ENCODE measurements at places on chromosomes 2 and 18. TPM values are rescaled to one million over a fixed set of nuclear protein-coding genes. Genes with fewer than 3 reads are reported as not detected.

DNA sequence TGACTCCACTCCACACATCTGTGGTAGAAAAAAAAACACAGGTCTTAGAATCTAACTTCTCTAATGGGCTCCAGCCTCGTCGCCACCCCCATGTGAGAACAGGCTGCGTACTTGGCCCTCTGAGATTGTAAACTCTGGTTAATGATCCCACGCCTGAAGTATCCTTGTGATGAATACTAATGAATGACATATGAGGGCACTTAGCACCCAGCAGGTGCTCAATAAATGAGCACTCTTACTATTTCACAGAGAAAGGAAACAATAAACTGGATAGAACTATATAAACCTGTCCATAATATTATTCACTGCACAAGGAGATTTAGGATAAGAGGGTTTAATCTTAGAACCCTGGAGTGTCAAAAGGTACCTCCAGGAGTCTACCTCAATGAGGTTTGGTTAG, 310.1 kb upstream of the HNRNPA3 start:
- no peak for DNase-seq
- H3K4me1 ChIP-seq, result no peaks in the 10 kb centered on the region
- no peaks in the 10 kb centered on the region for H3K36me3 ChIP-seq
- no peak overlapping the region for H3K4me3 ChIP-seq

- no peaks in the 10 kb centered on the region for H3K27me3 ChIP-seq
- peak overlapping the region; percentile 75 for H3K4me3 ChIP-seq
- H3K27ac ChIP-seq, result peak overlapping the region; percentile 93
- H3K36me3 ChIP-seq, result no peaks in the 10 kb centered on the region
- H3K4me1 ChIP-seq, result peaks cover 33% of the 10 kb centered on the region
Observed at GRCh38 chr18:74496508-74497323, 553 bp downstream of the CNDP2 start.

- no peaks in the 10 kb centered on the region for H3K36me3 ChIP-seq
- no peak overlapping the region for H3K4me3 ChIP-seq
- no peaks in the 10 kb centered on the region for H3K4me1 ChIP-seq
- no peak overlapping the region for H3K27ac ChIP-seq
- DNase-seq, result no peak
Observed at GRCh38 chr2:237208373-237209260, 122.9 kb downstream of the COPS8 start.

DNA sequence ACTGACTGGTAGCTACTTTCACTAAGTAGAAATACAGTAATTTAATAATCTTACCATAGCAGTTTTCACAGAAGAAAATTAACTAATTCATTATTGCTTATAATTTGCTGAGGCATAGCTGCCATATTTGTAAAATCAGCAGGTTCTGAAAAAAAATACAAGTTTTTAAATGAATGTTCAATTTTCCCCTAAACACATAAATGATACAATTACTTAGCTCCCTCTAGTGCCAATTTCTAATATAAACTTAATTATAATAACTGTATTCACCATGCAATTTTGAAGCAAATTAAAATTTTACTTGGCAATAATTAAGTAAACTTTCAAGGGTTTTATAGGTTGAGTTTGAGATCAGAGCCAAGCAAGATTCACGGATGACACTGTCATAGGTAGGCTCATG, 1321.6 kb upstream of the ACVR2A start:
- H3K27me3 ChIP-seq, result no peaks in the 10 kb centered on the region
- no peaks in the 10 kb centered on the region for H3K36me3 ChIP-seq
- H3K4me1 ChIP-seq, result no peaks in the 10 kb centered on the region
- H3K4me3 ChIP-seq, result no peak overlapping the region
- DNase-seq, result no peak

GRCh38 chr2:224163566-224164307, 124.7 kb upstream of the SERPINE2 start:
- H3K36me3 ChIP-seq, result no peaks in the 10 kb centered on the region
- H3K27ac ChIP-seq, result no peak overlapping the region
- H3K4me3 ChIP-seq, result no peak overlapping the region
- no peaks in the 10 kb centered on the region for H3K27me3 ChIP-seq
- no peak for DNase-seq
- H3K4me1 ChIP-seq, result no peaks in the 10 kb centered on the region

DNA sequence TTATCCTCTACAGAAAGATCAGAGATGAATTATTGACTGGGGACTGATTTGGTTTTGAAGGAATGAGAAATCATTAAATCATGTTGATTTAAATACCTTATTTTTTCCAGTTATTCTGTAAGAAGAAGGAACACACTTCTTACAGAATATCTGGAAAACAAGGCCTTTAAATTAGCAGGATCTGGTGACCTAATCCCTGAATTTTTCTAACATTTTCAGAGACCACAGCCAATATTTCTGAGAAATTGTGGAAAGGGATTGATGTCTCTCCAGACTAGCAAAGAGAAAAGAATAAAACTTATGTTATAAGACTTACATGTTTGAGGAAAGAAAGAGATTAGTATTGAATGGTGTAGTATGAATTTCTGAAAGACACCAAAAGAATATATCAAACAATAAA, 104.0 kb downstream of the KCNE4 start:
- no peaks in the 10 kb centered on the region for H3K27me3 ChIP-seq
- no peaks in the 10 kb centered on the region for H3K36me3 ChIP-seq
- no peak overlapping the region for H3K27ac ChIP-seq
- no peak overlapping the region for H3K4me3 ChIP-seq

- peaks cover 2% of the 10 kb centered on the region for H3K27me3 ChIP-seq
- H3K27ac ChIP-seq, result no peak overlapping the region
- no peak for DNase-seq
- no peaks in the 10 kb centered on the region for H3K36me3 ChIP-seq
Observed at GRCh38 chr2:173355132-173355865, 627 bp downstream of the CDCA7 start.

DNA sequence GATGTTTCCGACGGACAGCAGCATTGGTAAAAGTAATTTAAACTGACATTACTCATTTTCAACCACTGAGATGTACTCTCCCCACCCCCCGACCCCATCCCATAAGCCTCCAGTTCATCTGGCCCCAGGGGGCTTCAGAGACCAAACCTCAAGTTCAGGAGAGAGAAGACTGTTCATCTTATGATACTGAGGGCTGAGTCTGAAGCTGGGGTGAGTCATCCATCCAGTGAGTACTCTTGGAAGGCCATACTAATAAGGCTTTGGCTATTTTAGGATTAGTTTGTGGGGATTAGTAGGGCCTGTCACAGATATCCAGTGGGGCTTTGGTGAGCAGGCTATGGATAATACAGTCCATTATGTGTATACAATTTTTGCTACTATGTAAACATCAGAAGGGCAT, 125.3 kb upstream of the APCDD1 start:
- no peak overlapping the region for H3K4me3 ChIP-seq
- H3K27me3 ChIP-seq, result no peaks in the 10 kb centered on the region
- H3K27ac ChIP-seq, result no peak overlapping the region
- H3K36me3 ChIP-seq, result no peaks in the 10 kb centered on the region
- no peak for DNase-seq

GRCh38 chr2:96839875-96840850, 3.7 kb downstream of the ANKRD23 start:
- no peaks in the 10 kb centered on the region for H3K36me3 ChIP-seq
- peak overlapping the region; percentile 22 for H3K27ac ChIP-seq
- no peaks in the 10 kb centered on the region for H3K27me3 ChIP-seq
- H3K4me3 ChIP-seq, result peak overlapping the region; percentile 56

- no peaks in the 10 kb centered on the region for H3K4me1 ChIP-seq
- no peaks in the 10 kb centered on the region for H3K27me3 ChIP-seq
- H3K36me3 ChIP-seq, result no peaks in the 10 kb centered on the region
- no peak for DNase-seq
- no peak overlapping the region for H3K4me3 ChIP-seq
Observed at GRCh38 chr2:188450732-188451483, 159.2 kb downstream of the GULP1 start.

- no peaks in the 10 kb centered on the region for H3K27me3 ChIP-seq
- H3K27ac ChIP-seq, result no peak overlapping the region
- no peak for DNase-seq
- no peaks in the 10 kb centered on the region for H3K36me3 ChIP-seq
- no peak overlapping the region for H3K4me3 ChIP-seq
Observed at GRCh38 chr2:74232426-74232825, 34.0 kb downstream of the MTHFD2 start.

GRCh38 chr2:16153754-16154035, 213.3 kb downstream of the MYCN start:
- DNase-seq, result no peak
- no peaks in the 10 kb centered on the region for H3K4me1 ChIP-seq
- H3K27ac ChIP-seq, result no peak overlapping the region
- no peak overlapping the region for H3K4me3 ChIP-seq

- H3K27ac ChIP-seq, result no peak overlapping the region
- no peaks in the 10 kb centered on the region for H3K36me3 ChIP-seq
- DNase-seq, result no peak
- H3K4me1 ChIP-seq, result no peaks in the 10 kb centered on the region
- no peaks in the 10 kb centered on the region for H3K27me3 ChIP-seq
- H3K4me3 ChIP-seq, result no peak overlapping the region
Observed at GRCh38 chr2:200640176-200640575, 54.4 kb downstream of the AOX1 start.

DNA sequence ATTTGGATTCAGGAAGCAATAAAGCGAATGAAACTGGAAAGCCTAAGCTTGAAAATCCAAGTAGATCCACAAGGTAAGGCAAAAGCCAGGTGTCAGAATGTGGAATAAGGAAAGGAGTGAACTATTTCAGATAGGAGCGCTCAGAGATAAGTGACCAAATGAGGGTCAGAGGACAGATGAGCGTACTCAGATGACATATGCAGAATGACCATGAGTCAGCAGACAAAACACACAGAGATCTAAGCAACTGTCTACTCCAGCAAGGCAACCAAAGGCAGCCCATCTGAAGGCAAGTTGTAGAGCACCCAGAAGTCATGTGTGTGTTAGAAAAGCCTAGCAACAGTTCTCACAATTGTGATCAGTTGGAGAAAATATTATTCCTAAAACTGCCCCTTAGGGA, 548.4 kb upstream of the FSHR start:
- DNase-seq, result no peak
- no peak overlapping the region for H3K27ac ChIP-seq
- no peaks in the 10 kb centered on the region for H3K36me3 ChIP-seq
- no peaks in the 10 kb centered on the region for H3K4me1 ChIP-seq
- H3K4me3 ChIP-seq, result no peak overlapping the region

- no peak overlapping the region for H3K4me3 ChIP-seq
- no peak for DNase-seq
- H3K27me3 ChIP-seq, result no peaks in the 10 kb centered on the region
- H3K4me1 ChIP-seq, result peaks cover 37% of the 10 kb centered on the region
- H3K27ac ChIP-seq, result no peak overlapping the region
- no peaks in the 10 kb centered on the region for H3K36me3 ChIP-seq
Observed at GRCh38 chr2:181193550-181193949, 213.1 kb downstream of the UBE2E3 start.

GRCh38 chr2:157808421-157808820, 67.7 kb downstream of the ACVR1 start:
- H3K4me3 ChIP-seq, result no peak overlapping the region
- H3K36me3 ChIP-seq, result no peaks in the 10 kb centered on the region
- H3K27me3 ChIP-seq, result no peaks in the 10 kb centered on the region
- DNase-seq, result no peak
- no peak overlapping the region for H3K27ac ChIP-seq

- no peak for DNase-seq
- no peak overlapping the region for H3K4me3 ChIP-seq
Observed at GRCh38 chr2:74239346-74239745, 40.9 kb downstream of the MTHFD2 start.

DNA sequence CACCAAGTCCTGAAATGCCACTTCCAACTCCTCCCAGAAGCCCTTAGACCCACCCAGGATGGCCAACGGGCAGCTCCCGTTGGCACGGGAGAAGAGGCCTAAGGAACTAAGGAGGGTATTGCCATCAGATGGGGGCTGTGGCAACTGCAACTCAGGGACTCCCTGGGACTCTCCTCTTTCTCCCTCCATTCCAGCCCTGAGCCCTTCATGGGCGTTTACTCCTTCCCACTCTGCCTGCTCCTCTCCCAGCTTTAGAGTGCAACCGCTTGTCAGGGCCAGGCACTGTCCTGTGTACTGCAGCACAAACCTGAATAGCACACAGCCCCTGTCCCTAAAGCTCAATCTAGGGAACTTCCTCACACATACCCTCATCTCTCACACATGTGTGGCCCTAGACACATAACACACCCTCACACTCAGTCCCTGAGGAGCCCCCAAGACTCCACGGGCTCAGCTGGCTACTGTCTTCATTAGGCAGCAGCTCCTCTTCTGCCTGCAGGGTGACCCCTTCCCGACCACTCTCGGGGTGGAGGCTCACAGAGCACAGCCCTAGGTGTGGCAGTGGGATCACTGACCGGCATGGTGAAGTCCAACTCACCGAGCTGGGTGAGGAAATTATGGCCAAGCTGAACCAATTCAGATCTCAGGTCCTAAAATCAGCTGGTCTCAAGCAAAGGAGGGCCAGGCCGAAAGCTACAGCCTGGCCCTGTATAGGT, 316.3 kb downstream of the CELF4 start:
- H3K36me3 ChIP-seq, result no peaks in the 10 kb centered on the region
- H3K27ac ChIP-seq, result no peak overlapping the region
- DNase-seq, result no peak
- no peak overlapping the region for H3K4me3 ChIP-seq
- no peaks in the 10 kb centered on the region for H3K4me1 ChIP-seq

GRCh38 chr2:173979751-173980351, 14.7 kb upstream of the SP3 start:
- no peak overlapping the region for H3K4me3 ChIP-seq
- no peaks in the 10 kb centered on the region for H3K27me3 ChIP-seq
- H3K36me3 ChIP-seq, result no peaks in the 10 kb centered on the region
- no peak for DNase-seq
- no peaks in the 10 kb centered on the region for H3K4me1 ChIP-seq

GRCh38 chr2:126643431-126643830, 12.5 kb upstream of the GYPC start:
- H3K4me1 ChIP-seq, result no peaks in the 10 kb centered on the region
- no peaks in the 10 kb centered on the region for H3K36me3 ChIP-seq
- H3K27ac ChIP-seq, result no peak overlapping the region
- H3K27me3 ChIP-seq, result no peaks in the 10 kb centered on the region

DNA sequence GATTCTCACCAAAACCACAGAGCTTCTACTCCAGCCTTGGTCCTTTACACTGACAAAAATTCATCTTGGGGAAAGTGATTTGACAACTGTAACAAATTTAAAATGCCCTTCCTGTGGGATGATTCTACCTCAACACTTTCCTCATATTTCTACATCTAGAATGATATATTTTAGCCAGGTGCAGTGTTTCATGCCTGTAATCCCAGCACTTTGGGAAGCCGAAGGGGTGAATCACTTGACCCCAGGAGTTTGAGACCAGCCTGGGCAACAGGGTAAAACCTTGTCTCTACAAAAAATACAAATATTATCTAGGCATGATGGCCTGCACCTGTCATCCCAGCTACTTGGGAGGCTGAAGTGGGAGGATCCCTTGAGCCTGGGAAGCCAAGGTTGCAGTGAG, 408.6 kb downstream of the CDH7 start:
- no peak overlapping the region for H3K27ac ChIP-seq
- no peak for DNase-seq
- no peaks in the 10 kb centered on the region for H3K36me3 ChIP-seq
- no peak overlapping the region for H3K4me3 ChIP-seq
- no peaks in the 10 kb centered on the region for H3K27me3 ChIP-seq

- H3K27ac ChIP-seq, result no peak overlapping the region
- H3K27me3 ChIP-seq, result no peaks in the 10 kb centered on the region
- H3K36me3 ChIP-seq, result no peaks in the 10 kb centered on the region
- no peak overlapping the region for H3K4me3 ChIP-seq
Observed at GRCh38 chr2:194104687-194105086, 1552.3 kb upstream of the SLC39A10 start.

XIRP2 gene
- total RNA-seq, result not detected

CNRIP1 gene
- total RNA-seq, result 0.38 TPM

ATG4B gene
- total RNA-seq, result 91.5 TPM

GLI2 gene
- total RNA-seq, result not detected

SERPINB7 gene
- total RNA-seq, result not detected

SALL3 gene
- not detected for total RNA-seq

RAB10 gene
- 58.0 TPM for total RNA-seq

TMEM17 gene
- not detected for total RNA-seq
